Putamen (tissue), 1 donor: ENCODE measurements at places on chromosomes 1 and 21.
A peak's percentile ranks its signal among the peaks of the same experiment; 100 is the strongest.

- no peak for DNase-seq
Measured at GRCh38 chr1:206800411-206800810, 28.1 kb upstream of the IL10 start.

- DNase-seq = peak; percentile 83
Measured at GRCh38 chr1:39102537-39103327, 76.6 kb downstream of the NDUFS5 start.

- no peak for DNase-seq
Measured at GRCh38 chr1:27345272-27345671, 3.5 kb downstream of the SYTL1 start.

DNA sequence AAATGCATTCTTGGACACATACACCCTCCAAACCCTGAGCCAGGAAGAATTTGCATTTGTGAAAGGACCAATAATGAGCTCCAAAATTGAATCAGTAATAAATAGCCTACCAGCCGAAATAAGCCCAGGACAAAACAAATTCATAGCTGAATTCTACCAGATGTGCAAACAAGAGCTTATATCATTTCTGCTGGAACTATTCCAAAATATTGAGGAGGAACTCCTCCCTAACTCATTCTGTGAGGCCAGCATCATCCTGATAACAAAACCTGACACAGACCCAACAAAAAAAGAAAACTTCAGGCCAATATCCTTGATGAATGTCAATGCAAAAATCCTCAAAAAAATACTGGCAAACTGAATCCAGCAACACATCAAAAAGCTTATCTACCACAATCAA is 6.7 kb downstream of the SPRR2E start:
- DNase-seq = no peak

DNA sequence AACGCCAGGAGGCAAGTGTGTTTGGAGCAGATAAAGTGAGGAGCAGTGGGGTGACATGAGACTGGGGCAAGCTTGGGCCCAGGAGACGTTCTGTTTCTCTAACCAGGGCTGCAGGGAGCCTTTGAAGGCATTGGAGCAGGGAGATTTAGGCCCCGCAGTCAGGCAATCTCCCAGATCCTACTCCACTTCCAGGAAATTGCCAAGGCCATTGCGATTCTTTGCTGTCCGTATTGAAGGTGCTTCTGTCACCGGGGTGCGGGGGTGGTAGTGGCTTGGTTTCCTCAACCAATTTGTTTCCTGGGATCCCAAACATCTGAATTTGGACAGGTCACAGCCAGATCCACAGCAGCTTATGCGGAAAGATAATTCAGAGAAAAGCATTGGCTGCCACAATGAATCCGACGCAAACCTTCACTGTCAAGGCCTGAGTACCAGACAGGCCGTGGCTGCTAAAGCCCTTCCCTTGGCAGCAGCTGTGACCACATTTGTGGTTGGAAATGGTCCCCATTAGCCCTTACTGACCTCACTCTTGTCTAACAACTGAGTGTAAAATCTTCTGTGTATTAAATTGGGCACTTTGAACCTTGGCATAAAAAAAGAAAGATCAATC is 385.6 kb downstream of the PTPRU start:
- no peak for DNase-seq

GRCh38 chr1:205064301-205064700 is 20.0 kb downstream of the TMEM81 start:
- DNase-seq = no peak

- no peak for DNase-seq
Measured at GRCh38 chr1:44792736-44793502, 4.9 kb upstream of the BEST4 start.

DNA sequence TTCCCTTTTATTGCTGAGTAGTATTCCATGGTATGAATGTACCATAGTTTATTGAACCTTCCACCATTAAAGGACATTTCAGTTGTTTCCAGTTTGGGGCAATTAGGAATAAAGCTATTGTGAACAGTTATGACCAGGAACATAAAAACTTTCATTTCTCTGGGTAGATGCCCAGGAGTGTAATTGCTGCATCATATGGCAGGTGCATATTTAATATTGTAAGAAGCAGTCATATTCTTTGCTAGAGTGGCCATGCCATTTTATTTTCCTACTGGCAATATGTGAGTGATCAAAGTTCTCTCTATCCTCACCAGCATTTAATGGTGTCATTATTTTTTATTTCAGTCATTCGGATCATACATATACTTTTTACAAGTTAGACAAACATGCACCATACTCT is 23.9 kb upstream of the H3-3A start:
- no peak for DNase-seq

DNA sequence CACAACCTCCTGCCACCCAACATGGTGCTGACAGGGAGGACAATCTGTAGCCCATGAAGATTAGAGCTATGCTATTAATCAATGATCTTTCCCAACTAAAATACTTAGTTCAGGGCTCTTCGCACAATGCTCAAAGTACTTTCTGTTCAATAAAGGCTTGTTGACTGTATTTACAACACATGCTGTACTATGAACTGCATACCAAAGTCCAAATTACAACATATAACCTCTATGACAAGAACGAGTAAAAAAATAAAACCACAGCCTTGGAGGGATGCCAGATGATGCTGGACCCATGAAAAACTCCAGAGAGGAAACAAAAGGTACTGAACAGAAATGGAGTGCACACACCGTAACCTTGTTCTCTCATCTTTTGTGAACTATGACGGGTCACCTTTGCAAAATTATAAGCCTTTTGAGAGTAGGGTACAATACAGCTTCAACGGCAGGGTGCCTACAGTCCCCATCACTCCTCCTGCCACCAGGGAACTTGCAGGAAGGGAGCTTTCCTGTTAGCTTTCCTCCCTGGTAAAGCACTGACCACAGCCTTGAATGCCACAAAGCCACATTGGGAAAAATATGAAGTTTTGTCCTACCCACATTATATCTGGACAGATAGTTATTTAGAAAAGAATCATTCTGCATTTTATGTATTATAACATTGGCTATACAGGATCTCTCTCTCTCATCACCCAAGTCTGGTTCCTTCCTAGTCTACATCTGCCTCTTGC is 175.6 kb downstream of the NRIP1 start:
- DNase-seq = no peak

- DNase-seq = no peak
Measured at GRCh38 chr1:197439708-197440280, 171.7 kb downstream of the CRB1 start.

GRCh38 chr1:200121421-200121820 is 93.9 kb downstream of the NR5A2 start:
- DNase-seq = no peak

- peak; percentile 7 for DNase-seq
Measured at GRCh38 chr1:162391790-162392563, 10.4 kb downstream of the C1orf226 start.

GRCh38 chr21:45590726-45591618 is 48.7 kb upstream of the SLC19A1 start:
- DNase-seq = no peak

DNA sequence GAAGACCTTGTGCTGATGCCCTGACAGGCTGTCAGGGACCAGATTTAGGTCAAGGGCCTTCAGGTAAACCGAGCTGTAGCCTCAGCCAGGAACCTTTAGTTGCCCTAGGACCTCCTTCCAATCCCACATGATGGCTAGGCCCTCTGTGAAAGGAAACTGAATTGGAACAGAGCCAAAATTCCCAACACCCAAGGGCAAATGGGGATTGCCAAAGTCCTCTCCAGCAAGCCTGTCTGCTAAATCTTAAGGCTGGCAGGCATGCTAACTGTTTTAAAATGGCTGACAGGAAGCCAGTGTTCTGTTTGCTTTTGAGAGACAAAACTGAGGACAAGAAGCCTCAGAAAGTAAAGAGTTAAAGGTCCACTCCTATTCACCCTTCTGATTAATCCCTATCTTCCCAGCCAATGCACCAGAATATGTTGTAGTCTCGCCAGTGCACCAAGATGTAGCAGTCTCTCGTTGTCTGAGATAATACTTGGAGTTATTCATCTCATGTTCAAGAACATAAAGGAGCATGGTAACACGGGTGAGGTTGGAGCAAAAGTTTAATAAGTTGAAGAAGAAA is 35.1 kb downstream of the MSTO1 start:
- DNase-seq = no peak

- DNase-seq = no peak
Measured at GRCh38 chr1:5456090-5456811, 536.0 kb downstream of the NPHP4 start.

DNA sequence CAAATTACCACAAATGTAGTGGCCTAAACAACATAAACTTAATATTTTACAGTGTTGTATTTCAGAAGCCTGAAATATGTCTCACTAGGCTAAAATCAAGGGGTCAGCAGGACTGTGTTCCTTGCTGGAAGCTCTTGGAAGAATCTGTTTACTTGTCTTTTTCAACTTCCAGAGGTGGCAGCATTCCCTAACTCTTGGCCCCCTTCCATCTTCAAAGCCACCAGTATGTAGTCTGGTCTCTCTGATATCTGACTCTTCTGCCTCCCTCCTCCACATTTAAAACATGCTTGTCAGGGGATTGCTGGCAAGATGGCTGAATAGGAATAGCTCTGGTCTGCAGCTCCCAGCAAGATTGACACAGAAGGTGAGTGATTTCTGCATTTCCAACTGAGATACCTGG is 567.5 kb downstream of the PLA2G4A start:
- DNase-seq = no peak

- no peak for DNase-seq
Measured at GRCh38 chr1:214349781-214350180, 68.8 kb downstream of the SMYD2 start.

DNA sequence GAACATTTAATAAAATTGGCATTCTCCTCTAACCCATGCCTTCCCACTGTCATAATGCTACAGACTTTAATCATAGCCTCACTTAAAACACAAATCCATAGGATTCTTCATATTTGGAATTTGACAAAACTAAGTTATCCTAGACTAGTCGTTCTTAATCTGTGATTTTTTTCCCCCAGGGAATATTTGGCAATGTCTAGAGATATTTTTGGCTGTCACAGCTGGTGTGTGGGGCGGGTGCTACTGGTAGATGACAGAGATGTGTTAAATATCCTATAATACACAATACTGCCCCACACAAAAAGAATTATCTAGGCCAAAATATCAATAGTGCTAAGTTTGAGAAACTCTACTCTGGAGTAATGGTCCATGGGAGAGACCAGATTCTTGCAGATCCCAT is 95.8 kb upstream of the HMGB4 start:
- no peak for DNase-seq

GRCh38 chr1:185566995-185567394 is 167.2 kb upstream of the HMCN1 start:
- no peak for DNase-seq

DNA sequence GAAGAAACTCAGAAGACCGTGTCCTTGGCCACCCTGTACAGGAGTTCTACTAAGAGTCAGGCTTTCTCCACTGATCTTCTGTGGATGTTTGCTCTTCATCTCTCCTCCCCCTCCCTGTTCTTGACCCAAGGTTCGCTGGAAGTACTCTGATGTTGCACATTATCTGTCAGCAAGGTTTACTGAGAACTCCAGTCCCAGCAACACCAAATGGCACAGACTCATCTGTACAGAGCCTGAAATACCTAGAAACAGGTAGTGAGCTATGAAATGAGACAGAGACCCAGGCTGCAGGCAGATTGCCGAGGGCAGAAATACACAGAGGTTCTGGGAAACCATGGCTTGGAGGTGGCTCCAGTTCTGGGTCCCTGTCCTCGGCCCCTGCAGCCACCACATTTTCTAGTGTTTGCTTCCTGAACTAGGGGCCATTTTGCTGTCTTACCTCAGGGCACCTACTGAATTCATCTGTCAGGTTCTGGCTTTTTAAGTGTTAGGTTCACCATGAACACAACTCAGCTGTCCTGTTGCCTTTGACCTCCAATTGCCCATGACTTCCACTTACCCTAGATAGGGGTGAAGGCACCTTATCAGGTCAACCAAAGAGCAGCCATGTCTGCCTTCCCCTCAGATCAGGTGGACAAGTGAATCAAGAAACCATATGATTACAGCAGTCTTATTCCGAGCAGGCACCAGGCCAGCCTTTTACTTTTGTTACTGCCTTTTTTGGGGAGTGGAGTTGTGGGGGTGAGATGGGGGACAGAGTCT is 92.2 kb downstream of the CDC7 start:
- no peak for DNase-seq

DNA sequence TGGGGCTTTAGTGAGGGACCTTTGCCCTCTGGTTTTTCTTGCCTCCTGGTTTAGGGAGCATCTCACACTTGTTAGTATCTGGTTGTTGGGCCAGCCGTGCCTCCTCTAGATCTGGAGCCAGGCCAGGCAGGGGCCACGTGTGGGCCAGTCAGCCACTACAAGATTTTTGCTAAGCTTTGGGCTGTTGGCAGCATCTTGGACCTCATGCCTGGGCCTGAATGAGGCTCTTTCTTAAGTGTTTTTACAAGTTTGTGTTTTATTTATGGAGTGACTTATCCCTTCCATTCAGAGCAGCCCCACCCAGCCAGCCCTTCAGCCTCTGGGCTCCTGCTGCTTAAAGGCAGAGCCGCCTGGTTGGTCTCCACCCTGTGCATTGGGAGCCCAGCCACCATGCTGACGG is 1.6 kb upstream of the SH3BGRL3 start:
- DNase-seq = no peak

GRCh38 chr1:192639607-192640368 is 3.8 kb downstream of the RGS13 start:
- peak; percentile 61 for DNase-seq

DNA sequence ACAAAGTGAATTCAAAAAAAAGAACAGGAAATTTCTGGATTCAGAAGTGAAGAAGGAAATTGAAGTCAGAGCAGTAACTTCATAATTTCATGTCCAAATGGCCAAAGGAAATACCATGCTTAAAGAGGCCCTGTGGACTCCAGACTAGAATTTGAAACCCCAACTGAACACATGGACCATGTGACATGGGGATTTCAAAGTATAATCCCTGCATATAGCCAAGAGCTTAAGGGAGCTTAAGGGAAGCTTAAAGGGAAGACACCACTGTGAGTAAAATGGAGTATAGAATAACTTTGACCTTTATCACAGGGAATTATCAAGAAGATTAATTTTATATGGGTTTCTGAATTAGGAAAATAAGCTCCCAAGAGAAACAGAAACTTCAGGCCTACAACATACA is 241.8 kb upstream of the POGK start:
- no peak for DNase-seq

DNA sequence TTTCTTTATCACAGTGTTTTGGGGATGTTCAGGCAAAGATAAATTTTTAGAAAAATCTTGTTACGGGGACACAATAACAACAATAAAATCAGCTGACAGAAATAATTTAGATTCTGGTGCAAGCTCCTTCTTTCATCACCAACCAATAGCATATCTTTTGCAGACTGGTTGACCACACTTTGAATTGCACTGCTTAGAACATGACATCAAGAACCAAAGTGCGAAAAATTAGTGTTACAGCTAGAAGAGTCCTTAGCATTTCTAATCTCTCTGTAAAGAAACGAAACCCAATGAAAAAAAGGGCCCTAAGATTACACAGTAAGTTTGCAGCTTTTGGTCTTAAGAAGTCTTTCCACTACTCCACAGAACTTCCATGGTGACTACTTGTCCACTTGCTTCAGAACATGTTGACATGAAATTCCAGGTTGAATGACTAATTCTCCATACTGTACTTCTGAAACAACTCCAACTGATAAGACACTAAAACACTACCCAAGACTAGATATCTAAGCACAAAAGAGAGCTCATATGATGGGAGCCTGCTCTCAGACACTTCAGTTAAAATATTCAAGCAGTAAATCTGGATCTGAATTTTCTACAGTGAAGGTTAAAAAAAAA is 31.3 kb downstream of the XKR8 start:
- no peak for DNase-seq

GRCh38 chr1:31376375-31377134 is 3.7 kb upstream of the FABP3 start:
- DNase-seq = peak; percentile 91
